Smooth muscle cell of the umbilical artery (primary cell): ENCODE measurements at places on chromosomes 2 and 18. TPM values are rescaled to one million over a fixed set of nuclear protein-coding genes. Genes with fewer than 3 reads are reported as not detected.

FAM237A gene
- total RNA-seq = not detected in 2 replicates

FOXD4L1 gene
- 0.05 and 0.30 TPM in 2 replicates for total RNA-seq

DNAJC5G gene
- not detected in 2 replicates for total RNA-seq

APLF gene
- total RNA-seq = 6.3 and 7.1 TPM in 2 replicates

GALNT13 gene
- total RNA-seq = 2.7 TPM in 1 of 2 replicates, not detected in the other

GRB14 gene
- total RNA-seq = 0.30 and 1.7 TPM in 2 replicates

EFHD1 gene
- total RNA-seq = not detected in 2 replicates

OSR1 gene
- total RNA-seq = 1.2 and 1.8 TPM in 2 replicates

MRPL33 gene
- total RNA-seq = 73.6 and 75.2 TPM in 2 replicates

TMEM247 gene
- total RNA-seq = not detected in 2 replicates

IAH1 gene
- total RNA-seq = 35.5 and 54.3 TPM in 2 replicates
